Dorsolateral prefrontal cortex (tissue), 122 donors: ENCODE measurements at places on chromosomes 1 and 21.

DNA sequence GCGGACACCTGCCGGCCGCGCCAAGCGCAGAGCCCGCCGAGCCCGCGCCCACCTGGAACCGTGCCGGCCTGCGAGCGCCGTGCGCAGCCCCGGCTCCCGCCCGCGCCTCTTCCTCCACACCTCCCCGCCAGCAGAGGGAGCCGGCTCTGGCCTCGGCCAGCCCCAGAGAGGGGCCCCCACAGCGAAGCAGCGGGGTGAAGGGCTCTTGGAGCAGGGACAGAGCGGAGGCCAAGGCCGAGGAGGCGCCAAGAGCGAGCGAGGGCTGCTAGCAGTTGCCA, 50.1 kb upstream of the KRTAP19-8 start:
- DNase-seq: no peak

GRCh38 chr1:30905916-30906620, 2.5 kb downstream of the SDC3 start:
- no peak for DNase-seq

DNA sequence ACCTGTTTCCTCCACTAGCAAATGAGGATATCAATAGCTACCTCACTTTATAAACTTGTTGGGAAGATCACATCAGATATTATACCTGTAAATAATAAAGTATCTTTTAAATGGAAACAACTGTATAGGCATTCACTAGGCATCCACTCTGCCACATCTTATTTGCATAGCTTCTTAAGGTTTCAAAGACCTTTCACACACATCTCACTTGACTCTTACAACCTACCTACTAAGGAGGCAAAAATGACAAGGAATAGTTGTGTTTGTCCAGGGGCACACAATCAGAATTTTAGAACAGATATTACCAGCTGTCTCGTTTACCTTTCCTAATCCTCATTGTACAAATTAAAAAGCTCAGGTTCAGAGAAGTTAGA, 51.5 kb downstream of the VANGL2 start:
- no peak for DNase-seq

GRCh38 chr1:89285745-89286380, 13.2 kb upstream of the GBP5 start:
- no peak for DNase-seq

DNA sequence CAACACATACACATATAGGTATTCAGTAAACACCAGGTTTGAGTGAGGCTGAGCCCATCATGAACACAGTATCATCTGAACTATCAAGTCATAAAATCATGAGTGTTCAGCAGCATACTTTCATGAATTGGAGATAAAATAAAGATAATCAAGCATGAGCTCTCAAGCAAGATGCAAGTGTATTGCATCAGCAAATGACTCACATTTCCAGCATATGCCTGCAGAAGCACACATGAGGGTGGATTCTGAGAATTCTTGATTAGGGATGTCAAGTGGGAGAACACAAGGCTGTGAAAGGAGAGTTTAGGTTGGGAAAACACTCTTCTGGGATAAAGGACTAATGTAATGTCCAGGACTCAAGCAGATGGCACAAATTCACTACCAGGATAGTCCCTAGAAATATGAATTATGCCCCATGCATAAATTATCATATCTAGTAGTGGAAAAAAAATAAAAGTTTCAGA, 299.2 kb downstream of the SRGAP2C start:
- DNase-seq: no peak

DNA sequence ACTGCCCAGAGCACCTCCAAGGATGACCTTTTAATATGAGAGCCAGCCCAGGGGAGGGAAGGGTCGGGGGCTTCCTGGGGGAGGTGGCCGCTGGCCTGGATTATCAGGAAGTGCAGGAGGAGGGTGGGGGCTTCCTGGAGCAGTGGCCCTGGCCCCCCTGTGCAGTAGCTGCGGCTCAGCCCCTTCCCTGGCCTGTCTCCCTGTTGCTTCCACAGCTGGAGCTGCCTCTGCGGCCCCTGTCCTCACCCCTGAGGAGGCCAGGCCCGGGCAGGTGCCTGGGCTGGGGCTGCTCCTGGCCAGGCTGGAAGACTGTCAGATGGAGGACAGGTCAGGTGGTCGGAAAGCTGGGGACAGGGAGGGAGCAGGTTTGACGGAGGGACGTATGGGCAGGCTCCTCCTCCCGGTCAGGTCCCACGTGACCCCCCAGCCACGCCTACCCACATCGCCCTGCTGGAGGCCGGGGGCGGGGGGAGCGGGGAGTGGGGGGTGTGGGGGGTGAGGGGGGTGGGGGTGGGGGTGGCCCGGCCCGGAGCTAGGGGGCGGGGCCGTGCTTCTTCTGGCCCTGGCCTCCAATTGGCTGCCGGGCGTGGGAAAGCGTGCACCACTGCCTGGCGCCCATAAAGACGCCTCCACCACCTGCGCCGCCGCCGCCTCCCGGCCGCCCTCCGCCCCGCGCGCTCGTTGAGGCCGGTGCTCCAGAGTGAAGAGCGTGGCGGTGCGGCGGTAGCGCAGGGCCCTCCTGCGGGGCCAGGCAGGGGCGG, 10.2 kb upstream of the TNFRSF14 start:
- DNase-seq: peak; percentile 76

- DNase-seq: no peak
Measured at GRCh38 chr1:151612501-151613281, 841 bp downstream of the SNX27 start.
